HTR-8/SVneo (cell line): ENCODE measurements at places on chromosomes 4 and X.

GRCh38 chrX:140821280-140821679 is 111.7 kb downstream of the LINC00632 start:
- no peak for DNase-seq

DNA sequence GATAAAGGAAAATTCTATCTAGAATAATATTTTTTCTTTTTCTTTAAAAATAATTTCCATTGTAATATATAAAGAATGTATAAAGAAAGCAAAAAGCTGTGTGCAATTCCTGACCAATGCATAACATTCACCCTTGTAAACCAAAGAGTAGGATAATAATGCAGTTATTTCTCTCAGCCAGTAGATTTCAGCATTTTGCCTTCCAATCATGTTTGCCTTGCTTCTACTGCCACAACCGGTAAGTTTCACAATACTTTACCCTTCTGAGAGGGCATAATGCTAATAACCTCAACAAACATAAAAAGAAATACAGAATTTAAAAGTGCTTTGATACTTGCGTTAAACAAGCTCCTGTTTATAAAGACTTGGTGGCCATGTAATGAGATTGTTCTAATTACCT is 59.9 kb downstream of the CHIC2 start:
- no peak for DNase-seq

DNA sequence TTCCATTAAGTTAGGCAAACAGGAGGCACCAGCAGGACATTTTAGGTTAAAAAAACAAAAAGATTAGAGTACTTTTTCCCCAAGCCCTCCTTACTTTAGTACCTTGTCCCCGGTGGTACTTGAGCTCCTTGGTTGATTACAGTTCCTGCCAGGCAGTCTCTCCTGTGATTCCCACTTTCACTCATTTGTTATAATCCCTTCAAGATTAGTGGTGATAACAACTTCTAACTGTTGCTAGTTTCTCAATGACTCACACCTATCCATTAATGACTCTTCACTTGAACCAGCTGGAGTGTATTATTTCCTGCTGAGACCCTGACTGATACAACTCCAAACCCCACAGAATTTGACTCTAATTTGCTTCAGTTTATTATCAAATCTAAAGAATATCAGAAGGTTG is 765.0 kb upstream of the DIAPH2 start:
- no peak for DNase-seq

DNA sequence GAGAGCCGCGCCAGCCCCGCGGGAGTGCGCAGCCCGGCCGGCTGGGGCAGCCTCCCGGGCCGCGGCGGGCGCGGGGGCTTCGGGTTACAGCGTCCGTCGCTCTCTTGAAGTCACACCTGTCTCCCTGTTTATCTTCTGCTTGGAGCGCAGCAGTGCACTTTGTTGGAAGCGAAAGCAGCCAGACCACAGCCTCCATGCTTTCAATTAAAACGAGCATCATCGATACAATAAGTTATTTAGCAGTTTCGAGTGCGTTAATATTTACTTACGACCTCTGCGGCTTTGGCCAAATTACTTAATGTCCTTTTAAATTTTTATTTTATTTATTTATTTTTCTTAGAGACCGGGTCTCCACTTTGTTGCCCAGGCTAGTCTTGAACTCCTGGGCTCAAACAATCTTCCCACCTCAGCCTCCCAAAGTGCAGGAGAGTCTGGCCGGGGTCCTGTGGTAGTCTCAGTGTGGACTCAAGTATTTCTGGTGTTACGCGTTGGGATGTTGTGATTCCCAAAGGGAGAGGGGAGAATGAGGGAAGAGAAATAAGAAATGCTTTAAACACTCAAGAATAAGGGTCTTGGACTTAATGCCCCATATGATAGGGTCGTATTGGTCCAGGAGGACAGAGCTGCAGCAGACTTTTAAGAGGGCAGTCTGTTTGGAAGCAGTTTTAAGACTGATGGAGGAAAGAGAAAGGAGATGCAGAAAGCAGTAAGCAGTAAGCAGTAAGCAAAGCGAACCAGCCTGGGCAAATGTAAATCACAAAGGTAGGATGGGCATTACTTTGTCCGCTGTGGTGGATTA is 504 bp upstream of the PDLIM3 start:
- no peak for DNase-seq
